ENCODE measurements at places on chromosomes 1 and 21.
A peak's percentile ranks its signal among the peaks of the same experiment; 100 is the strongest.

- no peak for DNase-seq
Observed at GRCh38 chr1:63868268-63868781, 94.5 kb downstream of the ROR1 start.

DNA sequence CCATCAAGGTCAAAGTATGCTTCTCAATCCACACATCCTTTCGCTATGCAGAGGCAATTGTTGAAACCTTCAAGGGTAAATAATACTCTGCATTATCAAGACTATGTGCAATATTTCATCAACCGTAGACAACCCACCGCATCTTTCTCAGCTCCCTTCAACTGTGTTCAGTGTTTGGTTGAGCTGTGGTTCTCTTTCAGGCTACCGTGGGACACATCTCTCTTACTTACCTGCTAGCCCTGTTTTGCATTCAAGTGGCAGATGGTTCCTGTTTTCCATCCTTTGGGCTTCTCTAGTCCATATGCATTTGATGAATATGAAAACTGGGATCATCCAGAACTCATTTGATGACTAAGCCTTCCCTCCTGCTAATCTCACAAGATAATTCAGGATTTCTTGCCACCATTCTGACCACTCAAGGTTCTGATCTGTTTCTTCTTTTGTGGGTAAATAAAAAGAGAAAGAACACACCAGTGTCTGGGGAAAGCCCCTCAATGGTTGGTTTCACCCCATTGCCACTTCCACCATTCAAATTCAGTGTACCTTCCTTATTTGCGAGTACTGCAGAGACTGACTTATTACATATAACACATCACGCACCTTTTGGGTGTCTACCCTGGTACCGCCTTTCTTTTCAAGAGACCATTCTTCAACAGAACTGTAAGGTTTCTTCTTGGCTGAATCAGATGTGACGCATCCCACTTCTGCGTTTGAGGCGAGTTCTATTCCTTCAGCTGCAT is 61.7 kb downstream of the BACE2 start:
- DNase-seq: no peak

DNA sequence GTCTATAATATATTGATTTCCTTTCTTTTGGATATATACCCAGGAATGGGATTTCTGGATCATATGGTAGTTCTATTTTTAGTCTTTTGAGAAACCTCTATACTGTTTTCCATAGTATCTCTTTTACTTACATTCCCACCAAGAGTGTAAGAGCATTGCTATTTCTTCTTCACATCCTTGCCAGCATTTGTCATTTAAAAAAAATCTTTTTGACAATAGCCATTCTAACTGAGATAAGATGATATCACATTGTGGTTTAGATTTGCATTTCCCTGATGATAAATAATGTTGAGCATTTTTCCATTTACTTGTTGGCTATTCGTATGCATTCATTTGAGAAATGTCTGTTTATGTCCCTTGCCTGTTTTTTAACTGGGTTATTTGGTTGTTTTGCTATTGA is 467.4 kb downstream of the COL11A1 start:
- no peak for DNase-seq

DNA sequence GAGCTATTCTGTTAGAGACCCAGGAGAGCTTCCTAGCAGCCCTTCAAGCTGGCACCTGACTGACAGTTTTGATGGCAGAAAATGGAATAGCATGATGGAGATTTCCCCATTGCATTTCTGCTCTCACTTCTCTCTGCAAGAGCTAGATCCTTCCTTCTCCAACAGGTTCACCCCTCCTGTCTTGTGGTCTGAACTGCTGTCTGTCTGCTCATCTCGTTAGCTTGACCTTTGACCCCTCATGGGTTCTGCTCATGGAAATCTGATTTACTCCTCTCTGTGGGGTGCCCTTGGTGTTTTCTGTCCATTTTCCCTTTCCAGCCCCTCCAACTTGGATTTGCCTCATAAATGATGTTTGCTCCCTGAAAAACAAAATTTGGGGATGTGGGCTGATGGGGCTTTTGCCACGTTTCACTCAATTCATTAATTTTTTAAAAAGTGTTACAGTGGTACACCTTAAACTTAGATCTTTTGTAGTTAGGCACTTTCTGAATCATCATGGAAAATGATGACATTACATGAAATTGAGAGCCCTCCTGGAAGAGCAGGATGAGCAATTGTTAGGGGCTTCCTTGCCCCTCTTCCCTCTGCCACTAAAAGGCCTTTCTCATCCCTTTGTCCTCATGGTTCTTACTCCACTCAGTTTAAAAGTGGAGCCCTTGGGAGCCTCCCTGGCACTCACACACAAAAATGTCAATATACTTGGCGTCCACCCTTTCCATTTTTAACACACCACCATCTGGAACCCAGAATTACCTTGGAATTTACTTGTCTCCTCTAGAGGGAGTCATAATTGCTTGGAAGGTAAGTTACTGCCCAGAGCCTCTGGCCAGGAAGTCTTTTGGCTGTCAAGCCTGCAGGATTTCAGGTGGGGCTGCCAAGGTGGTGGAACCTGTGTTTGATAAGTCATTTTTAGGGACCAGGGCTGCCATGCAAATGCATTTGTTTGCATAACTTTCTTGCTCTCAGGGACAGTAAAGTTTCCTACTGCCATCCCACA is 31.9 kb upstream of the IL19 start:
- DNase-seq: no peak

- DNase-seq: no peak
Observed at GRCh38 chr21:37341254-37341960, 25.2 kb upstream of the DYRK1A start.

DNA sequence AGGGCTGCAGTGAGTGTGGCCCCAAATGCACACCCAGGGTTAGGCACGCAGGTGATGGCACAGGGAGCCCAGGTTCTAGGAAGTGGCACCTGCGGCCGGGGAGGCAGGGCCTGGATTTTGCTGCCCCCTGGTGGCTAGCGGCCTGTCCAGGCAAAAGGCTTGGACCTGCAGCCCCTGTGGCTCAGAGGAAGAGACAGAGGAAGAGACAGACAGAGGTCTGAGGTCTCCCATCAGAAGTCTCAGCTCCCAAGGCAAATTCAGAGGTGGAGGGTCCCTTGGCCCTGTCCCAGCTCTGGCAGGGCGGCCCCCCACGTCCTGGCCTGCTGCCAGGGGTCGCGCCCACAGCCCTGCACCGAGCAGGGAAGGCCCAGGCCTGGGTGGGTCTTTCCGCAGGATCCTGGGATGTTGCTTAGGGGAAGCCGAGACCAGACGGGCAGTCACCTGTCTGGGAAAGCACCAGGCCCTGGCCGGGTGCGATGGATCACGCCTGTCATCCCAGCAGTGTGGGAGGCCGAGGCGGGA is 8.0 kb upstream of the TNFRSF14 start:
- peak; percentile 75 for DNase-seq

GRCh38 chr21:40605094-40605493 is 241.9 kb downstream of the DSCAM start:
- no peak for DNase-seq

- no peak for DNase-seq
Observed at GRCh38 chr1:2972879-2973575, 48.2 kb upstream of the ACTRT2 start.
